Endodermal cell (in vitro differentiated cells): ENCODE measurements at places on chromosomes 4 and X. TPM values are rescaled to one million over a fixed set of nuclear protein-coding genes. Genes with fewer than 3 reads are reported as not detected.

- no peak for DNase-seq
Observed at GRCh38 chr4:97367878-97368277, 775.4 kb downstream of the STPG2 start.

GRCh38 chr4:45475548-45475947 lies 648.3 kb downstream of the GABRG1 start:
- DNase-seq: no peak

- peak; percentile 68 for DNase-seq
Observed at GRCh38 chrX:110146521-110146920, 143.6 kb downstream of the TMEM164 start.

GRCh38 chrX:6386837-6387236 lies 148.1 kb downstream of the VCX3A start:
- no peak for DNase-seq

DNA sequence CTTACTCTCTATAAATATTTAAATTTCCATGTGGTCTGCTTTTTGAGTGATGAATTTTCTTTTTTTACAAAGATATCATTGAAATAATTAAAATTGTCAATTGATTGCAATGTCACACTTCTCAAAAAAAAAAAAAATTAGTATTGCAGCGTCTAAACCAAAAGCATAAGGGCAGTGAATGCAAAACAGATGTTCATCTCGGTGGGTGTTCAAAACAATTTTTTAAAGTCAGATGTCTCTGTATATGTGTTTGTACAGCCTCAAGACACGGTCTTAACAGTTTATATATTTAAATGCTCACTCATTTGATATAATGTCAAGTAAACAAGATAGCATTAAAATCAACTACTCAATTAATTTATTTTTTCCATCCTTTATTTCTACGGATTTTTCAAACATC lies 52.3 kb downstream of the PALLD start:
- DNase-seq: no peak

- DNase-seq: no peak
Observed at GRCh38 chr4:142418697-142419096, 427.4 kb downstream of the INPP4B start.

GRCh38 chrX:40383969-40384368 lies 196.8 kb upstream of the ATP6AP2 start:
- DNase-seq: no peak

- no peak for DNase-seq
Observed at GRCh38 chr4:5858020-5858769, 34.7 kb downstream of the CRMP1 start.

CT45A9 gene
- total RNA-seq: not detected in 2 replicates

- no peak for DNase-seq
Observed at GRCh38 chr4:181659202-181659601, 584.0 kb upstream of the TENM3 start.

- no peak for DNase-seq
Observed at GRCh38 chr4:36921476-36922216, 322.9 kb upstream of the NWD2 start.

DNA sequence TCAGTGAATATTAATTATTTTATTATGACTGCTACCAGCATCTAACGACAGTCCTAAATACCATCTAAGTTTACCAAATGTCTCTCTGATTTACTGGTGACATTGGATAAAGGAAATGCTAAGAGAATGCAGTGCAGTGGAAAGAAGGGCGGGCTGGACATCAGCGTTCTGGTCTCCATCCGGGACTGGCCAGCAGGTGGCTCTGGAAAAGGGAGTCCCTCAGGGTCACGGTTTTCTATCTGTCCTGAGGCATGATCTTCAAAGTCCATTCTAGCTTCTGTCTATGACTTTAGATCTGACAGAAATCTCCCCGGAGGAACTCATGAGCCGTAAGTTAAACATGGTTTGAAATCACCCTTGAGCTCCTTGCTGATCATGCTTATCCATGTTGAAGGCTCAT lies 3.3 kb downstream of the TRIM2 start:
- DNase-seq: peak; percentile 77

DNA sequence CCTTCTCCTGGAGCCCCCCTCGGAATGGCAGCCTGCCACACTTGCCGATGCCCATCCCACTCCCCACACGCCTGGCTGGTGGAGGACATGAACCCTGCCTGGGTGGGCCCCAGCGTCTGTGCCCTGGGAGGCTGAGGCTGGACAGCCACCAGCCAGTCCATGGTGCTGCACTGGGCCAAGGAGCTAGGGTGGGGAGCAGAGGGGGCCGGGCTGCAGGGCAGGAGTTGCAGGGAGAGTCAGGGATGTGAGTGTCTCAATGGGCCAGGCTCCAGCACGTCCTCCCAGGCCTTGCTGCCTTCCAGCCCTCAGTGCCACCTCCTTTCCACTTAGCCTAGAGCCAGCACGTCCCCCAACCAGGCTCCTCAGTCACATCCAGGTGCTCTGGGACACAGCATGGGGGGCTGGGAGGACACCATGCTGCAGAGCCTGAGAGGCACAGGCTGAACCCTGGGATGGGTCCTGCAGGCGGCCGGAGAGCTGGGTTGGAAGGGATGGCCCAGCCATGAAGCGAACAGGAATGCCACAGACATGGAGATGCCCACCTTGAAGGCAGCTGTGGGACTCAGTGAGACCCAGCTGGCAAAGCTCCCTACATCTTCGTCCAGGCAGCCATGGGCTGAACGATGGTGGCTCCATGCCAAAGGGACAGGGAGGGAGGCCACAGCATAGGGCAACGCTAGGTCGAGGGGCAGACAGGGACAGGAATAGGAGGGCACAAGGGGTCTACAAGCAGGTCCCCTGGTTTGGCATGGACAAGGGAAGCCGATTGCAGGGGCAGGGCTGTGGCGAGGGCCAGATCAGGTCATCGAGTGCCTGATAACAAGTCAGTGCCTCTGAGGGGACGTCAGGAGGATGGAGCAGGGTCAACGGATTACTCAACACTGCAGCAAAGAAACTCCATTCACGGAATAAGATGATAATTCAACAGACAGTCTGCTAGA lies 30.1 kb upstream of the MXD4 start:
- DNase-seq: peak; percentile 42

DNA sequence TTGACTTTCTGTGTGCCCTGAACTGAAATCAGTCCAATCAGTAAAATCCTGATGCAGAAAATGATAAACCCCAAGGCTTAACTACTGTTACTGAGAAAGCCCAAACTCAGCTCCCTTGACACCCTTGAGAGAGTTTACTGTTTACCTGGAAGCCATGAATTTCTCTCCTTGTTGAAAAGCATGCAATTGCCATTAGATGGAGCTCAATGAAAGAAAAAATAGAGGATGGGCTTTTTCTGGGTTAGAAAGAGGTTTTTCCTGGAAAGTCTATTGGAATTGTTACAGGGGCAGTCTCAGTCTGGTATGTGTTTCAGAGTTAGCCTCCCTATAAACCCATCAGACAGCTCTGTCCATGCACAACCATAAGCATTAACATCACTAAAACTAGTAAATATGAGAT lies 66.4 kb upstream of the C4orf54 start:
- DNase-seq: no peak

- no peak for DNase-seq
Observed at GRCh38 chr4:13117185-13117584, 367.0 kb downstream of the RAB28 start.

DDX53 gene
- not detected in 2 replicates for total RNA-seq

GRCh38 chr4:152277333-152277732 lies 258.6 kb downstream of the FBXW7 start:
- no peak for DNase-seq

RPA4 gene
- 0.22 to 0.97 TPM (median 0.54 TPM) in 3 replicates for total RNA-seq
